Left ventricle myocardium superior (tissue), 1 donor: ENCODE measurements at places on chromosomes 4 and X. TPM values are rescaled to one million over a fixed set of nuclear protein-coding genes. Genes with fewer than 3 reads are reported as not detected.

Gene PDS5A
- total RNA-seq = 34.8 TPM

Gene ARMCX4
- 5.5 TPM for total RNA-seq

Gene PRR32
- total RNA-seq = not detected

Gene ZNF185
- 2.5 TPM for total RNA-seq

Gene UCHL1
- total RNA-seq = 4.8 TPM

Gene RPS6KA3
- 35.6 TPM for total RNA-seq

Gene GPM6B
- 4.7 TPM for total RNA-seq
